Activated gamma-delta T cell treated with anti-CD3 and anti-CD28 coated beads, Interleukin-2, amount 50 U/mL, for 16 hours (primary cell): ENCODE measurements at places on chromosomes 6 and 20.

DNA sequence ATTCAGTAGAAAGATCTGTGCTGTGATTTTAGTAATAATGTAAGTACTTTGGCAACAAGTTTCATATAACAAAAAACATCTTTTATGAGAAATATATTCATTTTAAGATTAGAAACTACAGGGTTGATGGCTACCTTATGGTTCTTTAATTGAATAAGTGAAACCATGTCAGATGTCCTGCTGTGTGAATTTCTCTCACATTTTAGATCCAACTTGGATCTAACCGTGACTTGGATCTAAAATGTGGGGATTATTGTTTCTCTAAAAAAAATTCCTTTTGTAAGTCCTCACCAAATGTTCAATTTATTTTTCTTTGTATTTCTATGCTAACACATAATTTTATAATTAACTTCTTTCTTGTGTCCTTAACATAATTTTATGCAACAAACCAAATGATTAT is 30.4 kb downstream of the ZC2HC1B start:
- DNase-seq, result no peak

DNA sequence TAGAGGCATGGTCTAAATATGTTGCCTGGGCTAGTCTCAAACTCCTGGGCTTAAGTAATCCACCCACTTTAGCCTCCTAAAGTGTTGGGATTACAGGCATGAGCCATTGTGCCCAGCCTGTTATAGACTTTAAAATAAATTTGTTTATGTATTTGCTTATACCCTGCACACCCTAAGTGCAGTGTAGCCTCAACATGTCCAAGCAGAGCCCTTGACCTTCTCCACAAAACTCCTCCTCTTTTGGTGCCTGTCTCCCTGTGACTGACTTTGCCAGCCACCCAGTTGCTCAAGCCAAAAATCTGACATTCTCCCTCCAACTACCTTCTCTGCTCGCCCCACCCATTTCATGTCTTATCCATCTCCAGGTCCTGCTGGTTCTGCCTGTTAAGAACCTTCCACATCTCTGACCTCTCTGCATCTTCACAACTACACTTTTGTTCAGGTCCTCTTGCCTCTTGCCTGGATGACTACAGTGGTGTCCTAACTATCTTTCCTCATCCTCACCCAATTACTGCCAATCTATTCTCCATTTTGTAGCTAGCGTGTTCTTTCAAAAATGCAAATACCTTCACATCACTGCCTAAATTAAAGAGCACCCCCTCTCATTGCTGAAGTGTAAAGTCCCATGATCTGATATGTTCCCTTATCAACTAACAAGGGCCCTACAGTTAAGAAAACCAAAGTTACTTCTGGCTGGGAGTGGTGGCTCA is 11.2 kb upstream of the KIFC1 start:
- DNase-seq, result no peak

GRCh38 chr6:165662749-165663376 is at the start of gene PDE10A:
TSS of gene PDE10A (minus strand) at chr6:165663241. CDS start at chr6:165662811, 430 bp downstream.
- DNase-seq, result no peak

DNA sequence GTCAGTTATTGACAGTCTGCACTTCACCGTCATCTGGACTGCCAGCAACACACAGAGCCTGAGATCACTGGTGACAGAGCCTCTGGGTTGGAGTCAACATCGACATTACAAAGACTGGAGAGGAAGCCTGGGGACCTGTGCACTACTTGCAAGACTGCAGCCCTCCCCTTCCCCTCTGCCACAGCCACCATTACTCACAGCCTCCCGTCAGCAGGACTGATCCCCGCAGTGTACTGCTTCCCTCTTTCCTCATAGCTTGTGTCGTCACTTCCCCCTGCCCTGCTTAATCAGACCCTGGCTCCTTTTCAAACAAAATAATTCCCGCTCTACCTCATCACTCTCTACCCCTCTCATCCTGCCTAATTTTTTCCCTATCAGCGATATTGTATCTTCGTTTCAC is 235.5 kb upstream of the KCNQ5 start:
- no peak for DNase-seq

- DNase-seq, result no peak
Measured at GRCh38 chr20:61630391-61630650, 378.3 kb downstream of the CDH4 start.

- DNase-seq, result no peak
Measured at GRCh38 chr20:53622247-53623133, 28.9 kb upstream of the ZNF217 start.

GRCh38 chr6:13711324-13711732 is 307 bp downstream of the RANBP9 start:
- DNase-seq, result peak; percentile 44

DNA sequence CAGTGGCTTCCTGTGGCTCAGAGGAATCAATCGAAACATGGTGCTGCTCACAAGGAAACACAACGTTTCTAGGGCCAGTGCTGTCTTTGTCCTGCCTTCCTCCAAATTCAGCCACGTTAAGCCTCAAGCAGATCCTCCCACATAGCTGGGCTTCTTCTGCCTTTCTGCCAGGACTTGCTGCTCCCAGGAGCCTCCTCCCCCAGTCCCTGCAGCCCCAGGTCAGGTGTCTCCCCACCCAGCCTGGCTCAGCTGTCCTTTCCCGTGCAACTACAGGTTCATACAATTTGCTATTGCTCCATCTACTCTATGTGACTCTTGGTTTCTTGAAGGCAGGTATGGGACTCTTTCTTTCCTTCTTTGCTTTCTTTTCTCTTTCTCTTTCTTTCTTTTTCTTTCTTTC is 215.3 kb upstream of the RNF24 start:
- DNase-seq, result no peak

GRCh38 chr6:34697904-34698559 is 1.5 kb upstream of the ILRUN start:
- DNase-seq, result no peak

- no peak for DNase-seq
Measured at GRCh38 chr20:8062756-8063155, 43.2 kb upstream of the TMX4 start.

GRCh38 chr6:167292301-167293087 is 1.4 kb downstream of the UNC93A start:
- no peak for DNase-seq

GRCh38 chr6:25014791-25015560 is 79.2 kb upstream of the RIPOR2 start:
- no peak for DNase-seq

DNA sequence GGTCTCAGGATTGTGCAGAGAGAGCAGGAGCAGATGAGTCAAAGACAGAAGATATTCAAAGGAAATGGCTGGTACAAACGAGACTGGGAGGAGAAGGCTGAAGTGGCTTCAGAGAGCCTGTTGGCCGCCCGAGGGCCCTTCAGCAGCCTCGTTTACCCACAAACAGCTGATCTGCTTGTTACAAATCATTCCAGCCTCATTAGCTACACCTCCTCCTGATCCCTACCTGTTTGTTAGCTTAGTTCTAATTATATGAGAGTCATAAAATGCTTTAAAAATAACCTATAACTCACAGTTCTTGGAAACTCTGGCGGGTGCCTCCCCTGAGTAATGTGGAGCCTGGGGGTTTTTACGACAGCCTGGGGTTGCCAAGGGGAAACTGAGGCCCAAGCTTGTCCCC is 12.6 kb downstream of the GLP1R start:
- DNase-seq, result no peak

- DNase-seq, result no peak
Measured at GRCh38 chr20:40956542-40957264, 71.9 kb upstream of the TOP1 start.

- no peak for DNase-seq
Measured at GRCh38 chr6:23754197-23754596, 371.8 kb upstream of the NRSN1 start.

DNA sequence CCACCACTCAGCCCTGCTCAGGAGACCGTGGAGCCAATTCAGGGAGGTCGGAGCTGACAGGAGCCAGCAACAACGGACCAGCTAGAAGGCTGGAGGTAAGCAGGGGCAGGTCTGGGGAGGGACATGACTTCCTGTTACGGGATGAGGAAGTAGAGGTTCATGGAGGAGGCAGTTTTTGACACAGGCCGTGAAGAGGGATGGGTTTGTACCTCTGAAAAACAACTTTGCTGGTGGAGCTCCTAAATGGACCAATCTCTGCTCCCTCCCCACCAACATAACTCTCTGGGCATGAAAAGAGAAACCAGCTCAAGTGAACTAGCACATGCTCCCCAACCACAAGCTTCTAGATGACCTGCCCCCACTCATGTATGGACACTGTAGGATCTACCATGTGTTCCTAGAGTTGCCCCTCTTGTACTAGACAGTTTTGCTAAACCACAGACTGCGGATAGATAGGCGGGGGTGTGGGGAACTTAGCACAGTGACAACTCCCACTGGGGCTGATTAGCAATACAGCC is 31.4 kb downstream of the RALGAPA2 start:
- no peak for DNase-seq

- no peak for DNase-seq
Measured at GRCh38 chr6:105746130-105746505, 340.0 kb upstream of the PRDM1 start.

GRCh38 chr6:128616342-128616741 is 95.9 kb upstream of the PTPRK start:
- no peak for DNase-seq

- no peak for DNase-seq
Measured at GRCh38 chr6:7224731-7225130, 88.3 kb downstream of the SSR1 start.

- no peak for DNase-seq
Measured at GRCh38 chr6:63644668-63645326, 9.2 kb downstream of the PHF3 start.

DNA sequence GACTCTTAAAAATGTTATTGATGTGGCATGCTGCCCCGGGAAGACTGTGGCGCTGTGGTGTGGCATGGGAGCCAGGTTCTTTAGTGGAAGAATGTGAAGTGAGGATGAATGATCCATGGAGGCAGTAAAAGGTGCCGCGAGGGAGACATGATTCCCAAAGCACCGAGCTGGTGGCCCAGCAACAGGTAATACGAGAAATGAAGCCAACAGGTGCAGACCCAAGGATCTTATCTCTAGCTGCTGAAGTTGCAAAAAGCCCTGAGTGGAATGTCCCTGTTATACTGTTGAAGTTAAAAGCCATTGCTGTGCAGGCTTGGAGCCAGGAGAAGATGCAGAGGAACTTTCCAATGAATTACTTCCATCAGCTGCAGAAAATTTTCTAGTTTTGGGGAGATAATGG is 53.5 kb downstream of the OR2B6 start:
- no peak for DNase-seq

DNA sequence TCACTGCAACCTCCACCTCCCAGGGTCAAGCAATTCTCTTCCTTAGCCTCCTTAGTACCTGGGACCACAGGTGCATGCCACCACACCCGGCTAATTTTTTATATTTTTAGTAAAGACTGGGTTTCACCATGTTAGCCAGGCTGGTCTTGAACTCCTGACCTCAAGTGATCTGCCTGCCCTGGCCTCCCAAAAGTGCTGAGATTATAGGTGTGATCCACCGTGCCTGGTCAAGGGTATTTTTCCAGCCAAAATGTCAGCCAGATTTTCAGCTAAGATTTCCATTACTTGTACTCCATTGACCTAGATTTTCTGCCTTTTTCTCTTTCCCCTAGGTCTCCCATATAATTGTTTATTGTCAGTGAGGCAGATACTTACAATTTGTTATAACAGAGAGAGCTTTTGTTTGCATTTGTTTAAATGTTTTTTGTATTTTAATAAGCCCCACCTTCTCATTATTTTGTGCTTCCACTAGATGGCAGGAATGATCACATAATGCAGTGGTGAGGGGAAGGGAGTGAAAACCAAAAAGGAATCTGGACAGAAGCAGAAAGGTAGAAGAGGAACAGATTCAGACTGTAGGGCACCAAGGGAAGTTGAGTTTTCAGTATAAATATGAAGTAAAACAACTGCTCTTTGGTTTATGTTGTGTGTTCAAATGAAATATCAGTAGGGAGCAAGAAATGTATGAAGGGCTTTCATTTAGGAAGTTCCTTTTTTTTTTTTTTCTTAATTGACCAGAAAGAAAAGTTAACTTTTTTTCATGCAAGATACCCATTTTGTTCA is 29.7 kb downstream of the RPF2 start:
- no peak for DNase-seq
